ENCODE measurements at places on chromosomes 6 and 20.

DNA sequence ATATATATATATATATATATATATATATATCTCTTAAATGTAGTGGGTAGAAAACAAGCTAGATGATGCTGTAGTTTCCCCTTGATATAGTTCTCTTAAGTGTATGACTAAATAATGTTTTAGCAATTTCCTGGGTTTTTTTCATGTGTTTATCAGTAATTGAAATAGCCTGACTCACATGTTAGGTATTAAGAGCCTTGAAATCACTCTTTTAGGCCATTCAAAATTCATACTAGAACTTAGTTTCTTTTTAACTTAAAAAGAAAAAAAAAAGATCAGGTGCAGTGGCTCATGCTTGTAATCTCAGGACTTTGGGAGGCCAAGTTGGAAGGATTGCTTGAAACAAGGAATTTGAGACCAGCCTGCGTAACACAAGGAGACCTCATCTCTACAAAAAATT lies 44.1 kb downstream of the NKX2-4 start:
- no peak for DNase-seq

DNA sequence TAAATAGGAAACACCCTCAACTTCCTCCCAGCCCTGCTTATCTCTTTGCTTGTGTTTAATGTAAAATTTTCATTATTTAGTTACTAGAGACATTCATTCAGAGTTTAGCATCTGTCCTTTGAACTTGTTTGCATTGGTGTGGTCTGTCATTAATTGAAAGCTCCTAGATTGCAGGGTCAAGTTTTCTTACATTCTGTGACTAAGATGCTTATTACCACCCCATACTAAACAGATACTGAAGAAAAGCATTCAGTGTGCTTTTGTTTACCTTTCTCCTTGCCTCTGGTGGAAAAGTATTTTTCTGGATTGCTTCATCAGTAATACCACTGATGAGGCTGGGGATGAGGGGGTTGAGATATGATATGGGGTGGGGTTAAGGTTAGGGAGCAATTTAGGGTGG lies 199.0 kb downstream of the SAMD5 start:
- no peak for DNase-seq

GRCh38 chr6:93136111-93136510 lies 283.2 kb downstream of the EPHA7 start:
- no peak for DNase-seq

- no peak for DNase-seq
Measured at GRCh38 chr20:13723011-13723410, 61.7 kb downstream of the ESF1 start.

GRCh38 chr6:17220040-17220910 lies 60.9 kb upstream of the RBM24 start:
- no peak for DNase-seq

DNA sequence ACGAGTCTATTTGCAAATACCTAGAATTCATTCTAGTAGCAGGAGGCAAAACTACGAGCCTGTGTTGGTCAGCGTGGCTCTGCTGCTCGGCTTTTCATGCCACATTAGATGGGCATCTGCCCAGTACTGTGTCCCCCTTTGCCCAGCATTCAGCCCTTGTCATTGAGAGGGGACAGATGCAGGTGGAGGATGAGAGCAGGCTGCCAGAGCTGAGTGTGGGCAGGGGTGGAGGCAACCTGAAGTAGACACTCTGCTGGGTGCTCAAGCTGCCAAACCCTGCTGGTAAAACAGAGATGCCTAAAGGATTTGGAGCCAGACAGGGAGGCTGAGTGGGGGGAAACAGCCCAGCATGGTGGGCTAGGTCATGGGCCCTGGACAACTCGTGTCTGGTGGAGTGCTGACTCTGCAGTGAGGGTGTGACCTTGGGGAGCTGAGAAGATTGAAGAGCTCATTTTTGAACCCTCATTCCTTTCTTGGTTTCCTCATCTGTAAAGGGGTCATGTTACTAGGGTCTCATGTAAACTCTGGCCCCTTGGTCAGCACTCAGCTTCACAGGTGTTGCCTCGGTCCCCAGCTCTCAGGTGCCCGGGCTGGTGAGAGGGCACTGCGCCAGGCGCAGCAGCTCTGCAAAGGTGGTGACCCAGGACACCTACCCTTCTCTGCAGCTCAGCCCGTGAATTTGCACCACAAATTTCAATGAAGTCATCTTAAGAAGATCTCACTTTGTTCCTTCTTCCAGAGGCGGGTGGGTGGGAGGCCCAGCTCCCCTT lies 64.2 kb upstream of the BHLHE23 start:
- no peak for DNase-seq

DNA sequence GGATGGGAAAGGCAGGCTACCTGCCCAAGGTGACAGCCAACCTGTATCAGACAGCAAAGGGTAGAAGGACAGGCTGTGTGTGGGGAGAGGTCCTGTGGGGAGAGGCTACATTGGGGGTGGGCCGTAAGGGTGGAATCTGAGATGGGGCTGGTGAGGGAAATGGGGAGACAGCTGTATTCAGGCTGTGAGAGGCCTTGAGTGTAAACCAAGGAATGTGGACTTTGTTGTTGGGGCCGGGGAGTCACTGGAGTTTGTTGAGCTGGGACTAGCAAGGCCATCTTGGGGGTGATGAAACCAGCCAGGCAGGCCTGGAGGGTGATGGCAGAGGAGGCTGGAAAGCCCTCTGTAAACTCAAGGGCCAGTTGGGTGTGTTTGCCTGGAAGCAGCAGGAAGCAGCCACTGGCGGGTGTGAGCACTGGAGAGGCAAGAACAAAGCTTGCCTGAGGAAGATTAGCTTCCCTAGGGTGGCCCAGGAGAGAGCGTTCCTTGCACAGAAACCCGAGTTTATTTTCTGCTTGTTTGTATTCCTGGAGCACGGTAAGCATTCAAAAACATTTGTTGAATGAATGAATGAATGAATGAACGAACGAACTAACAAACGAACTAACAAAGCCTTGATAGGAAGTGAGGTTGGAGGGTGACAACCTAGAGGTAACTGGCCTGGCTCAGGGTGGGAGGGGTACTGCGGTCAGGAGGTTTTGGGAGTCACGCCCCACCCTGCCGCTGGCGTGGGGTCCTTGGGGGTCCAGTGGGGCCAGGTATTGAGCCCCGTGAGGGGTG lies 18.9 kb downstream of the TTBK1 start:
- DNase-seq: no peak

- no peak for DNase-seq
Measured at GRCh38 chr20:23228912-23229311, 121.7 kb upstream of the NXT1 start.

GRCh38 chr6:26269531-26270485 lies 95.2 kb upstream of the BTN3A2 start:
- DNase-seq: no peak

GRCh38 chr6:152142105-152142504 lies 334.6 kb downstream of the ESR1 start:
- DNase-seq: no peak

DNA sequence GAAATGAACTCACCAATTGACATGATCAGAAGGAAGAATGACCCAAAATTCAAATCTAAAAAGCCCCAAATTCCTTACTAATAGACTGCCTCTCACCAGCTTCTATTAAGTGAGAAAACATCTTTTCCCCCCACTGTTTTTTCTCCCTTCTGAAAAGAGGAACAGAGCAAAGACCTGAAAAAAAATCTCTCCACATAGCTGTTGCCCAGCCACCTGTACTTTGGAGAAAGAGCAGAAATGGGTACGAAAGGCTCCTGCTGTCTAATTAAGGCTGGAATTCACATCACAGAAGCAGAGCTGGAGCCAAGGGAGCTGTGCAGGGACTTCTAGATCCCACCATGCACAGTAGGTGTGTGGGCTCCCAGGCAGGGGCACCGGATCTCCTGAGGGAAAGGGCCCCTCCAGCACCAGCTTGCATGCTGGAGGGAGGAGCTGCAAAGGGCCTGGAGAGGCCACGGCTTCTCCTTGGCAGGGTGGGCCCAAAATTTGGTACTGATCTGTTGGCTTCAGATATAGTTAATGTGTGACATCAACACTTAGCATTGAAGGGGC lies 73.2 kb upstream of the DUSP22 start:
- no peak for DNase-seq

GRCh38 chr20:3786126-3786484 lies 435 bp downstream of the CENPB start:
- no peak for DNase-seq

- peak; percentile 18 for DNase-seq
Measured at GRCh38 chr6:138454981-138455706, 44.1 kb downstream of the NHSL1 start.

- no peak for DNase-seq
Measured at GRCh38 chr6:160426136-160426535, 78.0 kb downstream of the SLC22A3 start.

DNA sequence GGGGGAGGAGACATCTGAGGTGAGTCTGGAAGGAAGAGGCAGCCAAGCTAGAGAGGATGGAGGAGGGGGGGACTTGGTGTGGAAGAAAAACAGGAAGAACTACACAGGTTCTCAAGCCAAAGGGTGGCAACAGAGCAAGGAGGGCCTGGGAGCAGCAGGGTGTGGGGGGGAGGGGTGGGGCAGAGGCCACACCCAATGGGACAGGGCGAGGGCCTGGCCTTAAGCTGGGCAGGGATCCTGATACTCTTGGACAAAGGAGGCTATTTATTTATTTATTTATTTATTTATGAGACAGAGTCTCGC lies 359.0 kb downstream of the ZFAND3 start:
- DNase-seq: no peak

DNA sequence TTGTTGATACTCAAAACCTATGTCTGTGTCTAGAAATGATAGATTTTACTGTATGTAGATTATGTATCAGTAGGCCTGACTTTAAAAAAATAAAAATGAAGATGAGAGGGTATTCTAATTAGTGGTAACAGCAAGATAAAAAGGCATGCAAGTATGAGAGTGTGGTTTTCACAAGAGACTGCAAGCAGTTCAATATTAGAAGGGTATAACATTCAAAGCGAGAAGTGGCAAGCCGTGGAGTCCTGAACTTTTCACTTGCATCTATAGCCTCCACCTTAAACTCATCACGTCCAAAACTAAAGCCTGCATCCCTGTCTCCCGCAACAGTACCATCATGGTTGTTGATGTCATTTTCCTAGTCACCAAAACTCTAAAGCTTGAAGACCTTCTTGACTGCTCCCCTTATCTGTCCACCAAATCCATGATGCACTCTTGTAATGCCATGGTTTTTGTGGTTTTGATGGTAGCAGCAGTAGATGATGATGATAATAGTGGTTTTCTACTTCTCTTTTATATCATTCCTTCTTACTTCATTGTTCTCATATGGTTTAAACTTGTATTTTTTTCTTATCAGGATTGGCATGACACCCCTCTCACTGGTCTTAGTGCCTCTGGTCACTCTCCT lies 9.2 kb upstream of the CGA start:
- DNase-seq: no peak

Measured in stimulated activated CD4-positive, alpha-beta T cell treated with anti-CD3 and anti-CD28 coated beads, Interleukin-15, amount 100 ng/mL, for 1 hour (primary cell).